Substantia nigra (tissue), 51 donors: ENCODE measurements at places on chromosomes 4 and X.

- no peak for DNase-seq
These were observed 1325.7 kb upstream of the IGFBP7 start for GRCh38 chr4:58435871-58436270.

DNA sequence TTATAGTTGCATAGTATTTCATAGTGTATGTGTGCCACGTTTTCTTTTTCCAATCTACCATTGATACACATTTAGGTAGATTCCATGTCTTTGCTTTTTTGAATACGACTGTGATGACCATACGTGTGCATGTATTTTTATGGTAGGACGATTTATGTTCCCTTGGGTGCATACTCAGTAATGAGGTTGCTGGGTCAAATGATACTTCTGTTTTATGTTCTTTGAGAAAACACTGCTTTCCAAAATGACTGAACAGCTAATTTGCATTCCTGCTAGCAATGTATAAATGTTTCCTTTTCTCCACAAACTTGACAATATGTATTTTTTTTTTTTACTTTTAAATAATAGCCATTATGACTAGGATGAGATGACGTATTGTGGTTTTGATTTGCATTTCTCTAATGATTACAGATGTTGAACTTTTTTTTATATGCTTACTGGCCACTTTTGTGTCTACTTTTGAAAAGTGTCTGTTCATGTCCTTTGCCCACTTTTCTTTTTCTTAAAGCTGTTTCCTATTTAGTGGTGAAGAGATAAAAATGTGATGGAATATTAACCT is 969.5 kb upstream of the NDST4 start:
- DNase-seq: no peak

- no peak for DNase-seq
These were observed 40.7 kb downstream of the FANCB start for GRCh38 chrX:14832151-14832550.

GRCh38 chr4:138901177-138901576 is 114.4 kb upstream of the NOCT start:
- DNase-seq: no peak

DNA sequence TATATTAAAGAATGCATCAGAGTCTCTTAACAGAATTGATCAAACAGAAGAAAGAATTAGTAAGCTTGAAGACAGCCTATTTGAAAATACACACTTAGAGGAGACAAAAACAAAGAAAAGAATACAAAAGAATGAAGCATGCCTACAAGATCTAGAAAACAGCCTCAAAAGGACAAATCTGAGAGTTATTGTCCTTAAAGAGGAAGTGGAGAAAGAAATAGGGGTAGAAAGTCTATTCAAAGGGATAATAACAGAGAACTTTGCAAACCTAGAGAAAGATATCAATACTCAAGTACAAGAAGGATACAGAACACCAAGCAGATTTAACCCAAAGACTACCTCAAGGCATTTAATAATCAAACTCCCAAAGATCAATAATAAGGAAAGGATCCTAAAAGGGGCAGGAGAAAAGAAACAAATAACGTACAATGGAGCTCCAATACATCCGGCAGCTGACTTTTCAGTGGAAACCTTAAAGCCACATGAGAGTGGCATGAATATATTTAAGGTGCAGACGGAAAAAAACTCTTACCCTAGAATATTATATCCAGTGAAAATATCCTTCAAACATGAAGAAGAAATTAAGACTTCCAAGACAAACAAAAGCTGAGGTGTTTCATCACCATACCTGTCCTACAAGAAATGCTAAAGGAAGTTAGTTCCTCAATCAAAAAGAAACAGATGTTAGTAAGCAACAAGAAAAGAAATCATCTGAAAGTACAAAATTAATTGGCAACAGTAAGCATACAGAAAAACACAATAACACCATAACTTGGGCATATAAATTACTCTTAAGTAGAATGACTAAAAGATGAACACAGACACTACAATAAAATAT is 36.1 kb downstream of the LRBA start:
- DNase-seq: no peak

GRCh38 chr4:94226763-94227162 is 19.1 kb downstream of the SMARCAD1 start:
- no peak for DNase-seq

- DNase-seq: no peak
These were observed 16.8 kb downstream of the CEP135 start for GRCh38 chr4:55965585-55965984.
